Astrocyte of the spinal cord (primary cell): ENCODE measurements at places on chromosomes 3 and 15.

DNA sequence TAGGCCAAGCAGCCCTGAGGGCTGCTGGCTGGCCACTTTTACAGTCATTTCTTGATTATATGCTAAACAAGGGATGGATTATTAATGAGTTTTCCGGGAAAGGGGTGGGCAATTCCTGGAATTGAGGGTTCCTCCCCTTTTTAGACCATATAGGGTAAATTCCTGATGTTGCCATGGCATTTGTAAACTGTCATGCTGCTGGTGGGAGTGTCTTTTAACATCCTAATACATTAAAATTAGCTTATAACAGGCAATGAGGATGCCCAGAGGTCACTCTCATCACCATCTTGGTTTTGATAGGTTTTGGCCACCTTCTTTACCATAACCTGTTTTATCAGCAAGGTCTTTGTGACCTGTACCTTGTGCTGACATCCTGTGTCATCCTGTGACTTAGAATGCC is 11.7 kb upstream of the PYDC2 start:
- no peak for DNase-seq

GRCh38 chr3:115470254-115470653 is 153.1 kb upstream of the GAP43 start:
- no peak for DNase-seq

DNA sequence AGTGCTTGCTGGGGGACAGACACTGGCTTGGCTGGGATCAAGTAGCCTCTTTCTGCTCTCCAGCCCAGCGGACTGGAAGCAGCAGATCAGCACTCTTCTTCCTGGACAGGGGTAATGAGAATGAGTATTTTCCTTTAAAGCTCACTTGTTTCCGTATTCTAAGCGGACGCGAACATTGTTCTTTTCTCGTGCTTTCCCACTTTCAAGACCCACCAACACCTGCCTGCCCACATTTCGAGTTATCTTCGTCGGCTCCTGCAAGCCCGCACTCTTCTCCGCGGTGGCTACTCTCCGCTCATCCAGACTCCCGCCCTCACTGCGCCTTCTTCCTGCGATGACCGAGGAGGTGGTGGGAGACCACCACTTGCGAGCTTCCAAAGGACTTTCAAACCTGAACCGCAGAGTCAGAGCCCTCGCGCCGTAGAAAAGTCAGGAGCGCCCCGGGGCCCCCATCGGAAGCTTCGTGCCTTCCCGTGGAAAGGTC is 1.6 kb upstream of the PPM1L start:
- DNase-seq: peak; percentile 61

DNA sequence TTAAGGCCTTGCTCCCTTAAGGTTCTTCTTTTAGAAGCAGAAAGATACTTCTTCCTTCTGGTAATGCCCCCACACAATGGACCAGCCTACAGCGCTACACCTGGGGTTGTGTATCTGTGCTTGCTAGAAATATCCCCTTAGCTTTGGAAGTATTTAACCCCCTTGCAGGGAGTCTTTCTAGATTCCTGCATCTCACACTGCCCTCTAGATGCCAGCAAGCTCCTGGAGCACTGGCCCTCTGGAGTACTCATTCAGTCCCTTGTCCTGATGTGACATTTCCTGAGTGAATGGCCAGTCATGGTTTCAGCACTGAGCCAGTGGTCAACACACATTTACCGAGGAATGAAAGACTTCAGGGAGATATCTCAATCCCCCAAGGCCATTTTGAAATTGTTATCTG is 30.4 kb upstream of the RBP2 start:
- no peak for DNase-seq

- DNase-seq: no peak
Measured at GRCh38 chr3:71258526-71258925, 325.0 kb downstream of the FOXP1 start.

DNA sequence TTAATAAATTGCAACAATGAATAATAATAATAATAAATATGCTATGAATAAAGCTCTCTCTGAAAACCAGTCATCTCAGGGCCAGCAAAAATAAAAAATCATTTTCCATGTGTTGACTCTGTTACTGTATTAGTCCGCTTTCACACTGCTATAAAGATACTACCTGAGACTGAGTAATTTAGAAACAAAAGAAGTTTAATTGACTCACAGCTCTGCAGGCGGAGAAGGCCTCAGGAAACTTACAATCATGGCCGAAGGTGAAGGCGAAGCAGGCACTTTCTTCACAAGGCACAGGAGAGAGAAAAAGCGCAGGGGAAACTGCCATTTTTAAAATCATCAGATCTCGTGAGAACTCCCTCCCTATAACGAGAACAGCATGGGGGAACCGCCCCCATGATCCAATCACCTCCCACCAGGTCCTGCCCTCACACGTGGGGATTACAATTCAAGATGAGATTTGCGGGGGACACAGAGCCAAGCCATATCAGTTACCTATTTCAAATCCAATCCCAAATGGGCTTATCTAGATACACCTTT is 224.1 kb downstream of the IGSF11 start:
- DNase-seq: no peak

- DNase-seq: no peak
Measured at GRCh38 chr3:46981932-46982471, 2.5 kb downstream of the NBEAL2 start.

GRCh38 chr15:26126070-26126469 is 262.9 kb upstream of the ATP10A start:
- DNase-seq: no peak

DNA sequence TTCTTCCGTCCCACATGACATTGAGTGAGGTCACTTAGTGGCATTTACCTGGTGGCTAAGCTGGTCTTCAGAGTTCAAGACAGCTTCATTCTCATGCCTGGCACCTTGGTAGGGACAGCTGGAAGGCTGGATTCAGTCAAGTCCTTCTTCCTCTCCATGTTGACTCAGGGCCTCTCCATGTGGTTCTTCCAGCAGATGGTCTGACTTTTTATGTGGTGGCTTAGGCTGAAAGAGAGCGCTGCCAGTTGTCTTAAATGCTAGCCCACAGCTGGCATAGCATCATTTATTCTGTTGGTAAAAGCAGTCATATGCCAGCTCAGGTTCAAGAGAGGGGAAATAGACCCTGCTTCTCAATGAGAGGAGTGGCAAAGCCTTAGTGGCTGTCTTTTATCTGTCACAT is 53.0 kb upstream of the CTDSPL start:
- DNase-seq: no peak

DNA sequence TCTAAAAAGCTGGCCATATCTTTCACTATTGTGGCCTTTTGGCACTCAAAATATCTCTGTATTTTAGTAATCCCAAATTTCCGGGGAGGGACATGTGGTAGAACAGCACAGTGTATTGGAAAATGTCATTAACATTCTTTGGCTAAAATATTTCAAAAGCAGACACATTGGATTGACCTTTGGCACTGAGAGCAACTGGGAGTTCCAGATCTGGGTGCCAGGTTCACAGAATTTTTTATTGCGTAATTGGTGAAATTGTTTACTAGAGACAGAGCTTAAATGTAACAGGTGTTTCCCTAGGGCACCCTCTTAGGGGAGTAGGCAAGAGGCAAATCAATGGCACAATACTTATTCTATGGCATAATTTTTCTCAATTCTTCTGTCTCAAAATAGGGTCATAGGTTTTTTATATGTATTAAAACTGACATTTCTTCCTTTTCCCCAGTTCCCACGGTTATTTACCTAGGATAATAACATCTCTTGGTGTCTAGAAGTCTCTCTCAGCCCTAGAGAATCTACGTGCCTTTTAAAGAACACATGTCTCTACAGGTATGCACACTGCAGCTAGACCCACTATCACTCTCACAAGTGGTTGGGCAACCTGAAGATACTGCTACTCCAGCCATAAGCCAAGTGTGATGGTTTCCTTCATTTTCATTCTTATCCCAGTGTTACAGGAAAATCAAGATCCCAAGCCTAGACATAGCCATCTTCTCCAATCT is 10.6 kb downstream of the RBMS3 start:
- DNase-seq: no peak

- no peak for DNase-seq
Measured at GRCh38 chr3:187832202-187832601, 86.9 kb upstream of the BCL6 start.

- DNase-seq: no peak
Measured at GRCh38 chr3:150419959-150420358, 11.9 kb downstream of the TSC22D2 start.

GRCh38 chr3:183064475-183064874 is 34.8 kb downstream of the MCCC1 start:
- DNase-seq: no peak

DNA sequence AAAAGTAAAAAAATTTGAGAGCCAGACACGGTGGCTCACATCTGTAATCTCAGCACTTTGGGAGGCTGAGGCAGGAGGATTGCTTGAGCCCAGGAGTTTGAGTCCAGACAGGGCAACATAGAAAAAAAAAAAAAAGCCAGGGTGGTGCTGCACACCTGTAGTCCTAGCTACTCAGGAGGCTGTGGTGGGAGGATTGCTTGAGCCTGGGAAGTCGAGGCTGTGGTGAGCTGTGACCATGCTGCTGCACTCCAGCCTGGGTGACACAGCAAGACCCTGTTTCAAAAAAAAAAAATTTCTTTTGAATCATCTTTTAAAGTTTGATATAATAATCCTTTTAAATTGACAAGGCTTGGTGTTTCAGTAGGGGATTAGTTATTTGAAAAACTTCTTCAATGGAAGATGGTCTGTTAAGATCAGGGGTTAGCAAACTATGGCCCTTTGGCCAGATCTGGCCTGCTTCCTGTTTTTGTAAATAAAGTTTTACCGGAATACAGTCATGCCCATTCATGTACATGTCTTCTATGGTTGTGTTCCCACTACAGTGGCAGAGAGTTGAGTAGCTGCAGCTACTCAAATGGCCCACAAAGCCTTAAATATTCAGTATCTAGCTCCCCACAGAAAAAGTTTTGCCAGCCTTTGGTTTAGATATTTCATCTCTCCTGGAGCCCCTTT is 28.9 kb downstream of the CDAN1 start:
- DNase-seq: no peak

DNA sequence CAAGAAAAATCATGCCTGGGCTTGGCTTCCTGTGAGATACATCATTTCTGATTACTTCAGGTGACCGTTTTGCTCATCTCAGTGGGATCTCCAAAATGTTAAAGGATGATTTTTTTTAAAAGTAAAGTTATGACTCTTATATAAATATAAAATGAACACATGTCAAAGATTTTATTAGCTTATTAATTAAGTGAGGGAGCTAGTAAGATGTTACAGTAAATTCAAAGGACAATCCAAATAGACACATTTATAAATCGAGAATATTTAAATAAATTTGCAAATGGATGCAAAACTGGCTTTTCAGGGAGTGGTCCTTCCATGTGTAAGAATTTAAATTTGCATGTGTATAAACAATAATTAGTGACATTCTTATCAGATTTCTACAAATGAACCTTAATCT is 87.0 kb downstream of the IQCH start:
- no peak for DNase-seq

GRCh38 chr15:64690578-64691296 is 84.7 kb downstream of the RBPMS2 start:
- DNase-seq: no peak
